IPS DF 19.7 (cell line): ENCODE measurements at places on chromosomes 4 and X.

DNA sequence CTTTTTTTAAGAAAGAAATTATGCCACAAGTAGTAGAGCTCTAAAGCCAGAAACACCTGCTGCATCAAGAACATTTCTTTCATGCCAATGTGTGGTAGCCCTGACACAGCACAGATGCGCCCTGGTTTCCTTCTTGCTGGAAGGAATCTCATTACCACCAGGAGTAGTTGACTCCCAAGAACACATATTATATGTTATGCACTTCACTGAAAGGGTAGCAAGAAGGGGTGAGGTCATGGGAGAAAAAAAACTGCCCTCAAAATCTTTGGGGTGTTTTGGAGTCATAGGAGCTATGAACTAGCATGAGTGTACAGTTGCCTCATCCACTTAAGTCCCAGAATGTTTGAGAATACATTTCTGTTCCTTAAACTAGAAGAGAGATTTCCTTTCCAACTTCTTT is 185.8 kb upstream of the C1QTNF7 start:
- DNase-seq: no peak

DNA sequence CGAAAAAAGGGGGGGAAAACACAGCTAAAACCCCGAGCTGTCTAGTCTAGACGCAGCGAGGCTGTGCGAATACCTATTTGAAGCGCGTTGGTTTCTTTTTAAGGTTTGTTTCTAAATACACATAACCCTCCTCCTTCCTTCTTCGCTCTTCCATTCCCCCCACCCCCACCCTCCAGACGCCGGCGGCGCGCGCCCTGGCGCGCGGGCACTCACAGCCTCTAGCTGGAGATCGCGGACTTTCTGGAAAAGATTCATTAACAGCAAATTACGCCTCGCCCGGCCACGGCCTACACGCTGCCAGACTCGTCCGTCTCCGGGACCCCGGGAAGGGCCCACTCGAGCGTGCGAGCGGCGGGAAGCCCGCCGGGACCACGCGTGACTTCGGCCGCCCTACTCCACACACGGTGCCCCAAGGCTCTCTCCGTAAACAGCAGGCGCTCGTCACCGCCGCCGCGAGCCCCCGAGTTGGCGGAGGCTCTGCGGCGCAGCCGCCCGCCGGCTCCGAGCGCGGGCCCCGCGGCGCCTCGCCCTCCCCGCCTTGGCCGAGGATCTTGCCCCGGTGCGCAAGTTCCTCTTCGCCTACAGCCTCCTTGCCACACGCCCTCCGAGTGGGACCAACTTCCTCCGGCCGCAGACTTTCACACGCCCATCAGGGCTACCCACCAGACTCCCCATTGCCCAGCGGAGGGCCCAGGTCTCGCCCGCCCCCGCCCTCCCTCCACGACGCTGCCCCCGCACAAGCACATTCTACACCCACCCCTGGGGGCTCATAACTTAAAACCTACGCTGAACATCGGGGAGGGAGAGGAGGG is 2.0 kb downstream of the BCOR start:
- no peak for DNase-seq

DNA sequence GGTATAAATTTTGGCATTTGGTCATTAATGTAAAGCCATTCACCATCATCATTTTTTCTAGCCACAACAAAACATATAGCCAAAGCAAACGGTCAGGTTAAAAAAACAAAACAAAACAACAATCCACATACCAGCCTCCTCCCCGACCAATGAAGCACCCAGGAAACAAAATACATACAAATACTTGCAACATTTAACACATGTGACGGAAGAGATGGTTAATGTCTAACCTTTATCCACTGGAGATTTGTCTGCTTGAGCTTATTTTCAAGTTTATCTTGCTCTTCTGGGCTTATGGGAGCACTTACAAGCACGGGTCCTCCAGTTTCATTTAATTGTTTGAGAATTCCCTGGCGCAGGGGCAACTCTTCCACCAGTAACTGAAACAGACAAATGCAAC is 857.5 kb upstream of the FTHL17 start:
- DNase-seq: no peak

- DNase-seq: no peak
These were observed 24.7 kb downstream of the MID2 start for GRCh38 chrX:107850422-107850765.

GRCh38 chr4:53168228-53168627 is 197.6 kb downstream of the SCFD2 start:
- DNase-seq: no peak

- DNase-seq: no peak
These were observed 21.5 kb downstream of the UVSSA start for GRCh38 chr4:1368421-1369090.

- DNase-seq: no peak
These were observed 142.2 kb downstream of the FAM47A start for GRCh38 chrX:33989936-33990335.

- no peak for DNase-seq
These were observed 33.2 kb upstream of the HTRA3 start for GRCh38 chr4:8236106-8236919.

DNA sequence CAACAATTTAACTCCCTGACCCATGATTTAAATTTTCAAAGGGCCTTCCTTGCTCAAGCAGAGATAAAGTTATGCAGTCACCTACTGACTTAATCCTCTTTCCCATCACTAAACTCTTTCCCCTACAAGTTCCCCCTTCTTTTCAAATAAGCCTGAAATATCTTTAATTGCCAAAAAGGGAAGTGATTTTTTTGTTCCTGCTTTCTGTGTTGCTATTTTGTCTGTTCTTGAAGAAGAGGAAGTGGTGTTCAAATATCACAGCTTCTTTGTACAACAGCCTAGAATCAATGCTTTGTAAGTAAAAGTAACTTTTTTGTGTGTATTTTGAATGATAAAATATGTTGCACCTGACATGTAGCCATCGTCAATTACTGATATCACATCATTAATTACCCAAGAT is 595.9 kb downstream of the CENPC start:
- DNase-seq: no peak

DNA sequence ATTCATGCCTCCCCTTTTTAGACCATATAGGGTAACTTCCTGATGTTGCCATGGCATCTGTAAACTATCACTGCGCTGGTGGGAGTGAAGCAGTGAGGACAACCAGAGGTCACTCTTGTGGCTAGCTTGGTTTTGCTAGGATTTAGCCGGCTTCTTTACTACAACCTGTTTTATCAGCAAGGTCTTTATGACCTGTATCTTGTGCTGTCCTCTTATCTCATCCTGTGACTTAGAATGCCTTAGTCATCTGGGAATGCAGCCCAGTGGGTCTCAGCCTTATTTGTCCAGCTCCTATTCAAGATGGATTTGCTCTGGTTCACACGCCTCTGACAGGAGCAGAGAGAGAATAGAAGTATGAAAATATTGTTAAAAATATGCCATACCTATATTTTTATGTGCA is 355.7 kb downstream of the ADGRL3 start:
- DNase-seq: no peak

DNA sequence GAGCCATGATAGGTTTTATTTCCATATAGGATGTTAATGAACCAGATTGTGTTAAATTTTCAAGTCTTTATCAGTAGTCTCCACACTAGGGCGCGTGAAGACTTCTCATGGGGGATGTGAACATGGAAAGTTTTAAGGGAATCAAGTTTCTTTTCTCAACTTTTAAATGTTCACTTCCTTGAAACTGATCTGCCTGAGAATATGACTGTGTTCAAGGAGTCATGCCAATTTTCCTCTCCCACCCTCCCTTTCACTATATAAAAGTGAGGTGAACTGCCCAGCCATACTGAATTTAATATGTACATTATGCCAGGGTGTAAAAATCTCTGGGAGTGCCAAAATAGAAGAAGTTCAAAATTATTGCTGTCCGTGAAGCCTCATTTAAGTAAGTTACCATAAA is 30.4 kb upstream of the HPGDS start:
- no peak for DNase-seq

- no peak for DNase-seq
These were observed 210.5 kb upstream of the DIAPH2 start for GRCh38 chrX:96474029-96474740.
